Dermis microvascular lymphatic vessel endothelial cell (primary cell): ENCODE measurements at places on chromosomes 6 and 20.

- peak; percentile 83 for DNase-seq
These were observed 156.0 kb downstream of the CEBPB start for GRCh38 chr20:50346374-50347283.

- DNase-seq, result no peak
These were observed 44.4 kb downstream of the PRKN start for GRCh38 chr6:162683135-162683534.

DNA sequence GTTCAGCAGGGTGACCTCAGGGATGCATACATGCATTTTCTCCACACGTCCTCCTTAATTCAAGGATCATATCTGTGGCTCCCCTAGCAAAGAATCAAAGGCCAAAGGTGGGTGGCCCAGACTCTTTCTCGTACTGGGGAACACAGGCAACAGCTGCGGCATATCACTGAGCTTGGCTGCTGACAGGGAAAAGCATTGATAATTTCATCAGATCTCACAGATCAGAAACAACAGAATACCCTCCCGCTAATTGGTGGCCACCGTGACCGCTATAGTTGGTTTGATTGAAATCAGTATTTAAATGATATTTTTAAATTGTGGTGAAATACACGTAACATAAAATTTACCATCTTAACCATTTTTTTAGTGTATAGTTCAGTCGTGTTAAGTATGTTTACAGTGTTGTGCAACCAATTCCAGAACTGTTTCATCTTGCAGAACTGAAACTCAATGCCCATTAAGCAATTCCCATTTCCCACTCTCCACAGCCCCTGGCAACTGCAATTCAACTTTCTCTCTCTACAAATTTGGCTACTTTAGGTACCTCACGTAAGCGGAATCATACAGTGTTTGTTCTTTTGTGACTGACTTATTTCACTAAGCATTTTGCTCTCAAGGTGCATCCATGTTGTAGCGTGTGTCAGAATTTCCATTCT is 74.7 kb upstream of the TMEM170B start:
- DNase-seq, result no peak

DNA sequence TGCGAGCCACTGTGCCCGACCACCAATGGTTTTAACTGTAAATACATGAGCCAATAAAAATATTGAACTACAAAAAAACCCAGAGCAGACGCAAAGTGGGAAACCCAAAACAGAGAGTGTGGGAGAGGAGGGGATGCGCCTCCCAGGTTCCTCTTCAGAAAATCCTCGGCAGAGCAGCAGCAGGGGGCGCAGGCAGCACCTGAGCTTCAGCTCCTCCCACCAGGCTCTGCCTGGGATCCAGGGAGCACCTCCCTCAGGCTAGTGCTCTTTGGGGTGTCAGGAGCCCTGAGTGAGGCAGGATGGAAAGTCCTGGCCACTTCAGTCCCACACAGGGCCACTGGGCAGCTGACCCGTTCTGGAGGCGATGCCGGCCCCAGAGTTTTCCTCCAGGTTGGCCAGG is 536.9 kb upstream of the CDH4 start:
- no peak for DNase-seq

DNA sequence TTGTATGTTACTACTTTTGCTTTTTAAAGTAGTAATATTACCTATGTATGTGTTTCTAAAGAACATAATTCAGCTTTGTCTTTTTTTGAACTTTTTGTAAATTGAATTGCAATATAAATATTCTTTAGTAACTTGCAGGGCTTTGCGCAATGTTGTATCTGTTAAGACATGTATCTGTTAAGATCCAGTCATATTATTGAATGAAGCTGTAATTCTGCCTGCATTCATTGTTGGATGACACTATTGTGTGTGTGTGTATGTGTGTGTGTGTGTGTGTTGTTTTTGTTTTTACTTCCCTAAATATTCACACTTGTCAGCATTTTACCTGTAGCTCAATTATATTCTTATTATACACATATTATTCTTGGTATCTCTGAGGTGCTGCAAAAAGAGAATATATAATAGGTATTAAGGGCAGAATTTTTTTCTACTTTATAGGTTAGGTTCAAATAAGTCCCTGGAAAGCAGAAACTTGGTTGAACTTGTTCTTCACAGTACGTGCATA is 164.0 kb downstream of the MEI4 start:
- no peak for DNase-seq

- DNase-seq, result no peak
These were observed 89.3 kb downstream of the CDC5L start for GRCh38 chr6:44476849-44477248.

GRCh38 chr6:130118236-130118635 is 99.9 kb downstream of the L3MBTL3 start:
- no peak for DNase-seq

- DNase-seq, result no peak
These were observed 63.0 kb downstream of the PRR18 start for GRCh38 chr6:166245148-166245547.

DNA sequence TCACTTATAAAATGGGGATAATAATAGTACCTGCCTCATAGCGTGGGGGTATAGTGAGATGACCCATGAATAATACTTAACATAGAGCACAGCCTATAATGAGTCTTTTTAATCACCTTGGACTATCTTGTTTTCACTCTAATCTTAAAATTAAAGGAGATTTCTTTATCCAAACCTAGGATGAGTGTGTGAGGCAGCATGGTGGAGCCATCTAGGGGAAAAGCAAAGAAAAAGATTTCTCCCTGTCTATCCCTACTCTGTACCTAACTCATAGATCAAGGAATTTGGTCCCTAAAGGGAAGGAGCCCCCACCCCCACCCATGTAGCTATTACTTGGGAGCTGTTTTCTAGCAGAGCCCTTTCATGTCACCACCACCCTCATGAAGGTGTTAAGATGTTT is 45.2 kb upstream of the PAK5 start:
- DNase-seq, result no peak

GRCh38 chr6:69232496-69232895 is 564.3 kb downstream of the LMBRD1 start:
- no peak for DNase-seq

DNA sequence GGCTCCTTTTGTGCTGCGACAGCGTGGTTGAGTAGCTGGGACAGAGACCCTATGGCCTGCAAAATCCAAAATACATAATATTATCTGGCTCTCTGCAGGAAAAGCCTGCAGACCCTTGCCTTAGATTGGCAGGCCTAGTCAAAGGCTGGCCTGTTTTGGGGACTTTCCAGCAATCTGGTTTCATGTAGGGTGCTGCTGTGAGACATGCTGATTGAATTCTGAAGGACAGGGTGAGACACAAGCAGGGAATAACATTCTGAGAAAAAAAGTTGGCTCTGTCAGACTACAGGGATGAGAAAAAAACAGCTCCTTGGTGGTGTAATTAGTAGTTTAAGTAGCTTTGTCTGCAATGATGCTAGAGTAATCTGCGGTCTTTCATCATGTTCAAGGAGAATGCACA is 402.7 kb upstream of the AGPAT4 start:
- DNase-seq, result no peak

DNA sequence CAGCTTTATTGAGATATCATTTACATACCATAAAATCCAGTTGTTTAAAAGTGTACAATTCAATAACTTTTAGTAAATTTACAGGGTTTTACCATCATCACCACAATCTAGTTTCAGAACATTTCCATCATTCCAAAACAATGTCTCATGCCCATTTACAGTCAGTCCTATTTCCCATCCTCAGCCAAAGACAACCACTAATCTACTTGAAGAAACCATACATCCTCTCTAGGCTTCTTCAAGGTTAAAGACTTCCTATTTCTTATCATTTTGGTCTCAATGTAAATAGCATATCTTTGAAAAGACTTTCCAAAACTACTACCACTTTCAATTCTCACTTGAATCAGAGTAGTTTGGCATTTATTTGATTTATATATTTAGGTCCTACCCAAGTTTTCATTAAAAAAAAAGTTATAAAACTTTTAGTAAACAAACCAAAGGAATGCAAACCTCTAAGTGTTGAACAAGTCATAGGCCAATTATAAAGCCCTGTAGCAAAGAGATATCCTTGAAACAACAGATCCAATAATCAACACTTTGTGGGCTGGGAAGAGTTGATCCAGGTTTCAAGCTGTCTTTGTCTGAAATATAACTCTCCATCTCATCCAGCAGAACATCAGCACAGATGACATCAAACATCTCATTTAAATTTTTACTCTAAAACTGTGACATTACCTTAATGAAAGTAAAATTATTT is 211.3 kb upstream of the RUNX2 start:
- DNase-seq, result no peak

DNA sequence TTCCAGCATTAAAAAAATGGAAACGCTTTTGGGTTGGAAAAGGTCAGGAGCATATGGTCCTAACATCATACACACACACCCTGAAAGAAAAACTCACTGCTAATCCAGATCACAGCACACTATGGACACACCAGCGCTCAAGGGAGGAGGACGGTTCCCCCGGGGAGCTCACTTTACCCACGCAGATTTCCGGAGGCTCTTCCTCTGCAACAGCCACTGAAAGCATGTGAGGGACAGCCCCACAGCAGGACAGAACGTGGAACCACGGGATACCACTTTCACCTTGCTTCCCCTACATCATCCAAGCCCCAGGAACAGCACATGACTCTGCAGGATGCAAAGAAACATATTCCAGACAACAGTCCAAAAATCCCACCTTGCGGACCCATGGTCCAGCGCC is 13.2 kb downstream of the SNHG17 start:
- no peak for DNase-seq

DNA sequence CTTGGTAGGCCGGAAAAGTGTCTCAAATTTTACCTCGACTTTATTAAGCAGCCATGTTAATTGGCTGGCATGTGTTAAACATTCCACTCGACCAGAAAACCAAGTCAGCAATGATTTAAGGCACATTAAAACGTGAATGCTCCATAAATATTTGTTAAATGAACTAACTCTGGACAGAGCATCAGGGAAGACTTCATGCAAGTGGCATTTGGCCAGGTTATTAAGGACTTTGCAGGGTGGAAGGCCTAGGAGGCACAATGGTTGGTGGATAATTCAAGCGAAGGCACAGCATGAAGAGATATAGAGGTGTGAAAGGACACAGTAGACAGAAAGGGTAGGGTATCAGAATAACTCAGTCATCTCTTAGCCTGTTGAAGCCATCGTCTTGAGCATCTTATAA is 23.0 kb downstream of the ELOVL5 start:
- no peak for DNase-seq

GRCh38 chr6:4916954-4917561 is 86.8 kb downstream of the RPP40 start:
- DNase-seq, result no peak

GRCh38 chr6:47372318-47372717 is 62.6 kb upstream of the TNFRSF21 start:
- DNase-seq, result no peak

DNA sequence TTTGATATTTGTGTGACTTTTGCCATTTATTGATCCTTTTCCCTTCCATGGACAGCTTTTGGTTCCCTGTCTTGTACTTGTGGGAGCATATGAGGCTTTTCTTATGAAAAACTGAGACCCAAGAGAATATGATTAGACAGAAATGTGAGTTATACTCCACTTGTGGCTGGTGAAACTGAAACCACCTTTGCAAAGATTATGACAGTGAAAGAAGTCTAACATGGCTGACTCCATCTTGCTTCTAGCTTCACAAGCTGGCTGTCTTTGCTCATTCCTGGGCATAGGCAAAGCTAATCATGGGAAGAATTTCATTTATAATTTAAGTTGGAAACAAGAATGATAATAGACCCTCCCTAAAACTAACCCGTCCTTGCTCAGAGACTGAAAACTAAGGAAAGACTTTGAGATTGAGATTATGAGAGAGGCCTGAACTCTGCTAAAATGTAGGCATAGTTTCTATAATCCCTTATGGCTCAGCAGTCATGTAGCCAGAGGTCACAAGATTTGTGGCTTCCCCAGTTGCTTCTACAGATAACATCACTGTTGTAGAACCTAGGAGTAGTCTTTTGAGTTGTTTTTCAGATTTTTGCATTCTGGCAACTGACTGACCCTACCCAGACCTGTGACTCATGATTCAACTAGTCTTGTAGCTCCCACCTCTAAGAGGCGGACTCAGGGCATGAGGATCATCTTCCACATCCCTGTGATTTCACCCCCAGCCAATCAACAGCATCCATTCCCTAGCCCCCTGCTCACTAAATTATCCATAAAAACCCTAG is 50.9 kb upstream of the CD2AP start:
- no peak for DNase-seq

DNA sequence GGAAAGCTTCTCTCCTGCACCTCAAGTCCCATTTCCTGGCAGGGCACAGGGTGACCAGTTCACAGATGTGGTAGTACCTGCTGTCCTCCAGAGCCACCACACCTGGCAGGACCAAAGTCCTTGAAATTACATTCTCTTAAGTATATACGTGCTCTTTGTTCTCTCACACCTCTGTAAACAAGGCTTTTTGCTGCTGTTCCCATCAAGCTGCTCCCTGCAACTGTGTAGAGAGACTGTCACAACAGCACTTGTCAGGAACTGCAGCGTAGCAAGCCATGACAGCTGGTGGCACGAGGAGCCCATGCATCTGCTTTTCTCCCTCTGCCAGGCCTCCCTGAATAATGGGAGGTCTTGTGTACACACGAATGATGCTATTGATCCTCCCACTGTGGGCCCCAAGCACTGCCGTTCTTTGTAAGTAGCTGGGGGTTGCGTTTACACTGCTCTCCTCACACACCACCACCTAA is 431.8 kb downstream of the CD83 start:
- DNase-seq, result no peak
